Kidney tubule cell (primary cell): ENCODE measurements at places on chromosomes 12 and 14.

- DNase-seq: no peak
Observed at GRCh38 chr14:63212209-63212608, 8.0 kb downstream of the RHOJ start.

DNA sequence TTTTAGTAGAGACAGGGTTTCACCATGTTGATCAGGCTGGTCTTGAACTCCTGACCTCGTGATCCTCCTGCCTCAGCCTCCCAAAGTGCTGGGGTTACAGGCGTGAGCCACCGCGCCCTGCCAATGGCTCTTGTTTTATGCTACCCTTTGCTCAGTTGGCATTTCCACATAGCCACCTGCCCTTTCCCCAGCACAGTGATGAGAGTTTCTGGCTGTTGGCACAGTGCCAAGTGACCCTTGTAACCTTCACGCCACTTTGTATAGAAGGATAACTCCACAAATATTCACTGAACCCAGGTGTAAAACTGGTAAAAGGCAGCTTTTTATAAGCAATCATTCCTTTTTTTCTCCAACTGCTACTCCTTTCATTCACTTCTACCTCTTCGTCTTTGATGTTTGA is 18.5 kb upstream of the CCDC175 start:
- DNase-seq: no peak

DNA sequence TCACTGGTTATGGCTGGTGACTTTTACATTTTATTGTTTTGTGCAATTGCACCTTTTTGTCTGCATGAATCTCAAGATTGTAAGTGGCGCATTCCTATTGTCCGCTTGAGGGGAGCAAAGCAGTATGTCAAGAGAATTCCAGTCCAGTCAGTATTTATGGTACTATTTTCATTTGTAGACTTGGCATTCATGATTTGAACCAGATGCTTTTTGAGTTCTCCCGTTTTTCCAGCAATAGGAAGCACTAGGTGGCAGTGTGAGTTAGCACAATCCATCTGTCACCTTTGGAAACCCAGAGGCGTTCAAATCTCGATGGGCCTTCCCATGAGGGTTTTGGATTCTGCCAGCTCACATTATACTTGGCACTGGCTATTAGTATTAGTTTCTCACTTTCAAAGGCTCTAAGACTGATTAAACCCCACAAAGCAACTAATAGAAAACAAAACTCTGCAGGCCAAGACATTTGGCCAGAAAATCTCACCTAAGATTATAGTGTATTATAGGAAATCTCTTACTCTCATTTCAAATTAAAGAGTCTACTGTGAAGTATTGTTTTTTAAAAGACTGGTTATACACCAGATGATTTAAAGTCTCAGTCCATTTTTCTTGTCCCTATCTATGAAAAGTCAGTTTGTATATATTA is 2.2 kb downstream of the DACT1 start:
- peak; percentile 75 for DNase-seq

GRCh38 chr12:102948941-102949352 is 8.5 kb upstream of the ASCL1 start:
- peak; percentile 42 for DNase-seq

- no peak for DNase-seq
Observed at GRCh38 chr12:52175371-52176350, 16.2 kb downstream of the KRT80 start.

- no peak for DNase-seq
Observed at GRCh38 chr12:115194857-115195256, 510.9 kb upstream of the TBX3 start.

- DNase-seq: peak; percentile 61
Observed at GRCh38 chr14:58026967-58027366, 125.0 kb downstream of the ARMH4 start.

- DNase-seq: no peak
Observed at GRCh38 chr12:128864516-128865186, 11.4 kb downstream of the GLT1D1 start.
